ENCODE measurements at places on chromosomes 6 and 20. TPM values are rescaled to one million over a fixed set of nuclear protein-coding genes. Genes with fewer than 3 reads are reported as not detected.

- peak overlapping the region; percentile 91 for H3K4me3 ChIP-seq
- peaks cover 24% of the 10 kb centered on the region for H3K4me1 ChIP-seq
- H3K36me3 ChIP-seq: no peaks in the 10 kb centered on the region
- H3K27me3 ChIP-seq: no peaks in the 10 kb centered on the region
- no peak for DNase-seq
Measured at GRCh38 chr20:54207053-54207742, 689 bp upstream of the PFDN4 start.

The CALHM6 gene
- total RNA-seq: 1.7 TPM

The DLL1 gene
- 0.86 TPM for total RNA-seq

DNA sequence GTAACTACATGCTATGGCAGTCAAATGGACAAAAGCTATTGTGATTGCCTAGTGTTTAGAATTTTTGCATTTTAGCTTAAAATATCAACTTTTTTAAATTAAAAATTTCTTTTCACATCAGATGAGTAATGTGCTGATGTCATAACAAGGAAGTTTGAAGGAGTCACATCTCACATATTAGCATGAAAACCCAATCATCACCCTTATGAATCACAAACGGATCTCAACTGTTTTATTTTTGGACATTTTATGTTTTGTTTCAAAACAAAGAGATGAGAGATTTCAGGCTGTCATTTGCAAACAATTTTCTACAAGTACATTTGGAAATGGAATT is 53.6 kb upstream of the TRERF1 start:
- no peaks in the 10 kb centered on the region for H3K36me3 ChIP-seq
- no peaks in the 10 kb centered on the region for H3K27me3 ChIP-seq
- DNase-seq: no peak

The HTR1E gene
- total RNA-seq: not detected

The GGTLC1 gene
- not detected for total RNA-seq

The TBXT gene
- total RNA-seq: not detected

GRCh38 chr20:33391722-33392415 is 9.4 kb downstream of the CDK5RAP1 start:
- peaks cover 27% of the 10 kb centered on the region for H3K36me3 ChIP-seq
- no peak overlapping the region for H3K27ac ChIP-seq
- no peaks in the 10 kb centered on the region for H3K27me3 ChIP-seq
- H3K4me1 ChIP-seq: no peaks in the 10 kb centered on the region

GRCh38 chr6:53830366-53830765 is 35.6 kb downstream of the LRRC1 start:
- H3K4me1 ChIP-seq: no peaks in the 10 kb centered on the region
- H3K27me3 ChIP-seq: no peaks in the 10 kb centered on the region
- H3K4me3 ChIP-seq: no peak overlapping the region
- H3K27ac ChIP-seq: no peak overlapping the region
- H3K36me3 ChIP-seq: no peaks in the 10 kb centered on the region

The CDSN gene
- total RNA-seq: not detected

GRCh38 chr6:105591053-105591452 is 188.2 kb upstream of the PREP start:
- no peak overlapping the region for H3K27ac ChIP-seq
- H3K4me1 ChIP-seq: peaks cover 13% of the 10 kb centered on the region

GRCh38 chr20:57628047-57628961 is 8.1 kb upstream of the ZBP1 start:
- peak overlapping the region; percentile 68 for H3K27ac ChIP-seq
- H3K4me3 ChIP-seq: peak overlapping the region; percentile 66
- H3K27me3 ChIP-seq: no peaks in the 10 kb centered on the region
- no peaks in the 10 kb centered on the region for H3K36me3 ChIP-seq

All from CD8-positive, alpha-beta memory T cell (primary cell).